ENCODE measurements at places on chromosomes 11 and 22. TPM values are rescaled to one million over a fixed set of nuclear protein-coding genes. Genes with fewer than 3 reads are reported as not detected.

CHCHD10 gene
- total RNA-seq = 61.8 TPM

DNA sequence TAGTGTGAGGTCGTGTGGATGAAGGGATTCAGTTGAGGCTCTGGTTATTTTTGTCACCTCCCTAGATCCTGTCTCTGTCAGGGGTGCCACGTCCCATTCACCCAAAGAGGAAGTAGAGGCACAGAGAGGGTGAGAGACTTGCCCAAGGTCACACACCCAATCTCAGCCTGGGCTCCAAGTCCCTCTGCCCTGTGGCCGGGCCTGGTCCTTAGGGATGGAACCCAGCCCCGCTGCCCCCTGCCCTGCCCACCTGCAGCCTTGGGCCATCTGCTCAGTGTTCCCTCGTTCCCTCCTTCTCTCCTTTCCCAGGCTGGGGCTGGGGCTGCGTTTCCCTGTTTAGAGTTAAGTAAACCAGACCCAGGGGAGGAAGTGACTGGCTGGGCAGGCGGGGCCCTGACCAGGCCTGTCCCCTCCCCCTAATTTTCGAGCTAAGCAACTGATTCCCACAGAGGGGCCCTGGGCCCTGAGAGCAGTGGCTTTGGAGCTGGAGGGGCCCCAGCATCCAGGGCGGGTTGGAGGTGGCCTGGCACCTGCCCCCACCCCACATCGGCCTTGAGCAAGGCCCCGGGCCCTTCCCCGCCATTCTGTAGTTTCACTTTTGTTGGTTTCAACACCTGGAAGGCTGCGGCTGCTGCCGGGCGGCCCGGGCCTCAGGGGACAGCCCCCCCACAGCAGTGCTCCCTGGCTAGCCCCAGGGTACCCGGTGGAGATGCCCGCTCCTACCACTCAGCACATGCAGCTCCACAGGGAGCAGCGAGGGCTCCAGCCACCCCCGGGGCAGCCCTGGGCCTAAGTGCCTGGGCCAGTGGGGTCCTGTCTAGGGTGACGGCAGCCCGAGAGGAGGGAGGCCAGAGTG is 1.5 kb downstream of the TCIRG1 start:
- H3K4me1 ChIP-seq = peaks cover 8% of the 10 kb centered on the region
- no peak for DNase-seq
- H3K36me3 ChIP-seq = no peaks in the 10 kb centered on the region
- peak overlapping the region; percentile 57 for H3K4me3 ChIP-seq
- H3K27me3 ChIP-seq = no peaks in the 10 kb centered on the region

DNA sequence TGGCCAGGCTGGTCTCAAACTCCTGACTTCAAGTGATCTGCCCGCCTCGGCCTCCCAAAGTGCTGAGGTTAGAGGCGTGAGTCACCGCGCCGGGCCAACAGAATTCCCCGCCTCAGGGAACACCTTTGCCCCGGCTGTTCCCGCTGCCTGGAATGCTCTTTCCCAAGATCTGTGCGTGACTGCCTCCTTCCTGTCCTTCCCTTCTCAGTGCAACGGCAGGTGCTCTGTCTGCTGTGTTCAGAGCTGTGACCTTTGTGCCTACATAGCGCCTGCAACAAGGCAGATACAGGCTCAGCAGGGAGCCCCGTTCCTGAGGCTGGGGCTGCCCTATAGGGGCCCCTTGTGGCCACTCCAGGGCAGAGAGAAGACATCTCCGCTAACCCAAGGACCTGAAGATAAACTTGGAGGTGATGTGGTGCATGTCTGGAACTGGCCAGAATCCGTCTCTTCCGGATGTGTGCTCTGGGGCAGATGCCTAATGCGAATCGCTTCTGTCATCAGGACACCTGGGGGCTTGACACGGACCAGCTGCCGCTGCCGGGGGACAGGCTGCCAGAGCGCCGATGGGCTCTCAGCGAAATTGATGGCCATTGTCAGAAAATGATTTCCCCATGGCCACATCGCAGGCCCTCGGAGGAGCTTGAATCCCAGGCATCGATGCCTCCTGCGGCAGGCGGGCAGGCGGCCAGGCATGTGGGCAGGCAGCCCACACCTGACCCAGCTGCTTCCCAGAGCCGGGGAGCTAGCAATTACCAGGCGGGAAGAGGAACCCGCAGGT is 43.5 kb upstream of the TCF20 start:
- H3K4me3 ChIP-seq = no peak overlapping the region
- H3K4me1 ChIP-seq = peaks cover 52% of the 10 kb centered on the region
- H3K27me3 ChIP-seq = peaks cover 13% of the 10 kb centered on the region
- no peaks in the 10 kb centered on the region for H3K36me3 ChIP-seq

PGM2L1 gene
- 18.6 TPM for total RNA-seq

IFTAP gene
- total RNA-seq = 34.0 TPM

DNA sequence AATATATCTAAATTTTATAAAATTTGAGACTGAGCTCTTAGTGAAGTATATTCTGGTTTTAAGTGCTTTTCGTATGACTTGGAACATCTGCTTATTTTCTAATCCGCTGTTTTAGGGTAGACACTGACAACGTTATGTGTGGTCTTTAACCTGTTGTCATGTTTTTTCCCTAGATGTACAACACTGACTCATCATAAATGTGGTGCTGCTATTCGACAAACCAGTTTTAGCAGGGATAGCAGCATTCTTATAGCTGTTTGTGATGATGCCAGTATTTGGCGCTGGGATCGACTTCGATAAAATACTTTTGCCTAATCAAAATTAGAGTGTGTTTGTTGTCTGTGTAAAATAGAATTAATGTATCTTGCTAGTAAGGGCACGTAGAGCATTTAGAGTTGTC is 23.8 kb upstream of the HIKESHI start:
- H3K4me1 ChIP-seq = no peaks in the 10 kb centered on the region
- DNase-seq = no peak
- no peak overlapping the region for H3K27ac ChIP-seq

DNA sequence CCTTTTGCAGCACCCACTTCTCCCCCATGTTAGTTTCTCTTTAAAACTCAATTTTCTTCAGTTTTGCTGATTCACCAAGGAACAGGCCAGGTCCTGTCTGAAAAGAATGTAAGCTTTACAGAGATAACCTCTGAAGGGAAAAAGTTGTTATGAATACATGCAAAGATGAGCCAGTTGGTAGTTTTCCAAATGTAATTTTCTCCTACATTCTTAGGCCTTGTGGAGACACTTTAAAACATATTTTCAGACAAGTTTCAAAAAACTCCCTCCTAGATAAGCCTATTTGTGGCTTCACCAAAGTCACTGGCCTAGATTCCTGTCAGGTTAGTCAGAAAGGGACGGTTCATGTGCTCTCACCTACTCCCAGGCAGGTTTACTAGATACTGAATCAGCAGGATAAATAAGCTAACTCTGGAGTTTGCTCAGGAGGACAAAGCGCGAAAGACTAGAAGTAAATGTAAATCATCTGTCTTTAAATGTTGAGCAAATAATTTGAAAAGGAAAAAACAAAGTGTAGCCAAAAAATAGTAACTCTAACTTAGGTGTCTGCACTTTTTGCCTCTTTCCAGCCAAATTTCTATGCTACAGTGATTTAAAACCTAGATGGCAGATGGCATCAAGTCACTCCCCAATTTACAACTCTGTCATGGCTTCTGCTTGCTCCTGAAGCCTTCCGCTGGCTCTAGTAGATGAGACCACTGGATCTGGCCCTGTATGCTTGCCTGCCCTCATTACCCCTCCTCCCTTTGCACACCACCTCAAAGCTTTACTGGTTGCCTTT is 4.9 kb upstream of the ATP6V1E1 start:
- H3K27ac ChIP-seq = peak overlapping the region; percentile 96
- H3K36me3 ChIP-seq = no peaks in the 10 kb centered on the region
- DNase-seq = no peak

GRCh38 chr11:63641727-63642126 is 27.5 kb upstream of the PLAAT3 start:
- H3K36me3 ChIP-seq = peaks cover 26% of the 10 kb centered on the region
- DNase-seq = no peak
- no peak overlapping the region for H3K27ac ChIP-seq
- H3K27me3 ChIP-seq = no peaks in the 10 kb centered on the region
- H3K4me1 ChIP-seq = no peaks in the 10 kb centered on the region

DNA sequence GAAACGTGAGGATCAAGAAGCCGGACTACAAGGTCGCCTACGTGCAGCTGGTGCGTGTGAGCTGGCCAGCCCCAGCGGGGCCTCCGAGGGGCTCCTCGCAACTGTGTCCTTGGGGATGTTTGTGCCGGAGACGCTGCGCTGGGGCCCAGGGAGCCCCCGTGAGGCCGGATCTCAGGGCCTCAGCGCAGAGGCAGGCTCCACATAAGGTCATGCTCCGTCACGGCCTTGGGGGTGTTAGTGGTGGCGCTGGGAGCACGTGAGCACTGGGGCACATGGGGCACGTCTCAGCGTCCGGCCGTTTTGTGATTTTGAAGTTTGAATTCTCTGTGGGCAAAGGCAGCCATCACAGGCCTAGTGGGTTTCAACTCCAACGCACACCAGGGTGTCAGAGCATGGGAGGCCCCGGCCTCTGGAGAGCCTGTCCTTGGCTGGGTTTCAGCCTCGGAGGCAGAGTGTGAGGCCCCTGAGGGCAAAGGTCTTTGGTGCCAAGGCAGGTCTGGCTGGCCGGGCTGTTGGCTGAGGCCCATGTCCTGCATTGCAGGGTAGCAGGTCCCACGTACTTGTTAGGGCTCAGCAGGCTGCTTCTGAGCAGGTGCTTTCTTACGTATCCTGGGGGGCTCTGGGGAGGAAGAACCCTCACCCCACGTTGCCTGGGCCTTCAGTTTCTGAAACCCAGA is 5.8 kb downstream of the MRPL23 start:
- H3K4me1 ChIP-seq = no peaks in the 10 kb centered on the region
- no peak overlapping the region for H3K4me3 ChIP-seq
- no peak for DNase-seq
- H3K27ac ChIP-seq = no peak overlapping the region
- no peaks in the 10 kb centered on the region for H3K27me3 ChIP-seq

SCUBE1 gene
- total RNA-seq = 16.2 TPM

DNA sequence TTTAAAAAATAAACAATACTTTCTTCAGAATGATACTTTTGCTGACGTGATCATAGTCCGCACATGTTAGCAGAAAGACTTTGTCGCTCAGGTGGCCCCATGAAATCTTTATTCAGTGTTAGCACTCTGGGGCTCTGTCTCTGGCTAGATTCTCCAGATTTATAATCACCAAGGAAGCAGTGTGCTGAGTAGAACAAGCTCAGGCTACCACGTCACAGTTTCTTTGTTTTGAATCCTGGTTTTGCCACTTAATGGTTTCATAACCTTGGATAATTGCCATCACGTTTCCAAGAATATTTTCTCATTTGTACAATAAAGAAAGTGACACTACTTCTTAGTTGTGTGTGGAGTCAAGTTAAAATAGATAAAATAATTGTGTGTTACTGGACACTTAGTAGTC is 3.9 kb upstream of the MUC15 start:
- no peak overlapping the region for H3K4me3 ChIP-seq
- H3K27me3 ChIP-seq = no peaks in the 10 kb centered on the region
- no peaks in the 10 kb centered on the region for H3K36me3 ChIP-seq
- no peak overlapping the region for H3K27ac ChIP-seq

MAP6 gene
- 1.2 TPM for total RNA-seq

DNA sequence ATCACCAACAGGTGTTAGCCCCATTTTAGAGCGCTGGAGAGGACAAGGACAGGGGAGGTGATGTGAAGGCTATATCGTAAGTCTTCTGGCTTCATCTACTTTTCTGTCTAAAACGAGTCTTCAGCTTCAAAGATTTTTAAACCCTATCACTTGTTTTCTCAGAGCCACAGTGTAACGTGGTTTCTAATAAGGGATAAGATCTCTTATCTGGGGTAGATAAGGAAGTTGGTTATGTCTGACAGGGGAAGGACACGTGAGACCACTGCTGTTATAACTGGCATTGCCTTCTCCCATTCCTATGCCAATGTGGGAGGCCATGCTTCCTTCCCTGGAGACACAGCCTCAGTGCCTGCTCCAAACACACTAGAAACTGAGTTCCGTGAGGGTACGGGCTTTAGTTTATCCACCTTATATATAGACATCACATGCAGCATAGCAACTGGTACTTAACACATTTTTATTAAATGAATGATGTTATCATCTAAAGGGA is 39.3 kb downstream of the LARGE2 start:
- no peak for DNase-seq
- H3K4me3 ChIP-seq = no peak overlapping the region
- peaks cover 42% of the 10 kb centered on the region for H3K36me3 ChIP-seq
- H3K4me1 ChIP-seq = no peaks in the 10 kb centered on the region
- no peak overlapping the region for H3K27ac ChIP-seq

E2F8 gene
- 6.1 TPM for total RNA-seq

C11orf21 gene
- 0.25 TPM for total RNA-seq

OR6Q1 gene
- total RNA-seq = not detected

- no peak overlapping the region for H3K4me3 ChIP-seq
- no peak overlapping the region for H3K27ac ChIP-seq
- DNase-seq = no peak
- peaks cover 2% of the 10 kb centered on the region for H3K27me3 ChIP-seq
- no peaks in the 10 kb centered on the region for H3K36me3 ChIP-seq
Measured at GRCh38 chr11:33892906-33893594, 1.2 kb upstream of the LMO2 start.

GRCh38 chr11:119584193-119585042 is 144.6 kb downstream of the NECTIN1 start:
- peaks cover 29% of the 10 kb centered on the region for H3K27me3 ChIP-seq
- no peaks in the 10 kb centered on the region for H3K36me3 ChIP-seq

RAG1 gene
- total RNA-seq = 1.9 TPM

DNA sequence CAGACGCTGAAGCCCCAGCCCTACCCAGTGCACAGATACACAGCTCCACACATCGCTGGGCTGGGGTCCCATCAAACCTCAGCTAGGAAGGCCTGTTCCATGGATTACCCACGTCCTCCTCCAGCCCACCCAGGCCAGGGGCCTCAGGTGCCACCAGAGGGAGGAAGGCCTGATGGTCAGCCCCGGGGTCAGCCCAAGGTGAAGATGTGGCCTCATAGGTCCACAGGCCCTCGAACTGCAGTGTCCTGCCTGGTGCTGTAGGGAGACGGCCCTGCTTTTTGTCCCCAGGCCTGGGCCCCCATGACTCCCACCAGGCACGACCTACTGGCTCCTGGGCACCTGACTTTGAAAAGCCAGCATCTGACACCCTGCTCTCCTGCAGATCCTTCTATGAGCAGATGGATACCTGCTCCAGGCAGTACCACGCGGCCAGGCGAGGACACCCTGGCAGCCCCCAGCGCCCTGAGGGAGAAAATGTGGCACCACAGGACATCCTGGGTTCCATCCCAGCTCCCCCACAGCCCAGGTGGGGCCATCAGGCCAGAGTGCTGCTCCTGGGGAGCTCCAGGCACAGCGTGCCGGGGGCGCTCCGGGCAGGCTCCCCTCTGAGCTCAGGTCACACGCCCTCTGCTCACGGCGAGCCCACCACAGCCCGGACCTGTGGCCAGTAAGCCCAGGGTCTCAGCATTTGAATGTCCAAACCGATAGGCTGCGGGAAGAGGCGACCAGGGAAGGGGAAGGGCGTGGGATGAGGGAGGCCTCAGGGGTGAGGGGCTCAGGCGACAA is 15.8 kb upstream of the MOB2 start:
- H3K27ac ChIP-seq = no peak overlapping the region
- peaks cover 6% of the 10 kb centered on the region for H3K4me1 ChIP-seq
- peaks cover 6% of the 10 kb centered on the region for H3K36me3 ChIP-seq
- DNase-seq = no peak
- no peak overlapping the region for H3K4me3 ChIP-seq
